Thymus (tissue), 14 donors: ENCODE measurements at places on chromosomes 16 and 17.

- DNase-seq, result no peak
Measured at GRCh38 chr17:44149750-44150329, 8.1 kb downstream of the HROB start.

GRCh38 chr17:77827039-77827438 lies 131.5 kb upstream of the TNRC6C start:
- no peak for DNase-seq

DNA sequence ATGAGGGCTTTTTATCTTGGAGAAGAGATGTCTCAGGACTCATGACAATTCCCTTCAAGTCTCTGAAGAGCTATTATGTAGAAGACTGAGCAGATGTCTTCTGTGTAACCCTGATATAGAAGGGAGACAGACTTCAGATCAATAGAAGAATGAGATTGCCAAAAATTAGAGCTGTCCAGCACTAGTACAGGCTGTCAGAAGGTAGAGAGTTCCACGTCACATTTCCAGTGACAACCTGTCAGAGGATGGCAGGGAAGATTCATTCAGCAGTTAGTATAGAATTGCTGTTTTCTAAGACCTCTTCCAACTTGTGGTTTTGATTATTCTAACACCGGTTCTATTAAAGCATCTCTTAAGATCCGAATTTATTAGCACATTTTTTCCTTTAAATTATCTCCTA lies 520.6 kb downstream of the RBFOX1 start:
- DNase-seq, result no peak

- DNase-seq, result no peak
Measured at GRCh38 chr17:38677819-38678218, 3.1 kb upstream of the EPOP start.

GRCh38 chr17:19533718-19534561 lies at the start of gene SLC47A1:
Gene SLC47A1 (plus strand): TSS chr17:19533854. CDS start chr17:19533940, 86 bp downstream.
- no peak for DNase-seq

- no peak for DNase-seq
Measured at GRCh38 chr16:68700831-68701230, 36.3 kb upstream of the CDH1 start.

DNA sequence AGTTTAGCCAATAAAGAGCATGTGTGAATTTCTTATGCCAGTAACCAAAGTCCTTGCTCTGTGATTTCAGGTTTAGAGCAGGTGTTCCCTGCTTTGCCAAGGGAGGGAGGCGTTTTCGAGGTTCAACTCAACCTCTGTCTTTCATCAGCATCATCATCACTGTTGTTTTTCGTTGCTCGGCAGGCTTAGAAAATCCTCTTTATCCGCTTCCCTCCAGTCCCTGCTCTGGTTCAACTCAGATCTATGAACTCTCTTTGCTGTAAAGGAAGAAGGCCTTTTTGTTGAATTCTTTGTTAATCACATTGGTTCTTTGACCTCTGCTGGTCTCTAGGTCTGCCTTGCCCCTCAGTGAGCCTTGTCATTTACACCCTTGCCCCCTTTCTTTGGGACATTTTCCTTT lies 243.9 kb upstream of the RBFOX1 start:
- no peak for DNase-seq

DNA sequence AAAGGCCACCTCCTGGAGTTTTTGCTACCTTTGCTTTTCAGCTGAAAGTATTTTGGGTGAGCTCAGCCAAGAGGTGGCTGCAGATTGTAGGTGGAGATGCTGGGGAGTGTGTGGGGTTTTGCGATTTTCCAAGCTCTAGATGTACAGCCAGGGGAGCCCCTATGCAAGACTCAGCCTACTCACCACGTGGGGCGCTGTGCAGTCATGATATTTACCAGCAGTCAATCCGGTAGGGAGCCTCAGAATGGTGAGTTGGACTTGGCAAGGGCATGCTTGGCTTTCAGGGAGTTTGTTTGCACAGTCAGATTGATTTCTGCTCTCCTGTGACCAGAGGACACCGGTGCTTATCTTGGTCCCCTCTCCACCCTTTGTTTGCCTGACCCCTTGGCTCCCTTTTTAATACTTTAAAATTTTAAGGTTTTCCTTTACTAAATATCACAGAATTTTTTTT lies 175.3 kb downstream of the UTP18 start:
- DNase-seq, result no peak
